ENCODE measurements at places on chromosomes 2 and 18. TPM values are rescaled to one million over a fixed set of nuclear protein-coding genes. Genes with fewer than 3 reads are reported as not detected.

CYP26B1 gene
- total RNA-seq, result 0.55 TPM

DTNA gene
- not detected for total RNA-seq

MAP3K19 gene
- total RNA-seq, result not detected

VSNL1 gene
- not detected for total RNA-seq

- no peak for DNase-seq
These were observed 73.8 kb upstream of the TXNDC2 start for GRCh38 chr18:9811978-9812377.

DNA sequence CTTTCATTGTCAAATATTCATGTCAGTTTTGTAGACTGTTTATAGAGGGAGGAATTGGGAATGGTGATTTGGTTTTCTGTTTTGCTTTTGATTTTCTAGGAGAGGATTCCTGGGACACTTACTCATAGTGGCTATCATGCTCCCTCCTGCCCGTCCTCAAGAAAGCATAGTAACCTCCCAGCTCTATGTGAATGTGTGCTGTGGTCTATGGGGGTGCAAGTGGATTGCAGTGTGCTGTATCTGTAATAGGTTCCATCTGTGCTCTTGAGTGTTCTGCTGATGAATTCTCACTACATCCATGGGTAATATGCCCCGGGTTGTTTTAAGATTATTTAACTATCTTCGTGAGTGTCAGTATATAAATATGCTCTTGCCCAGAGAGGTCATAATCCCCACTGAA is 811.3 kb downstream of the CNTNAP5 start:
- peak; percentile 28 for DNase-seq

DNA sequence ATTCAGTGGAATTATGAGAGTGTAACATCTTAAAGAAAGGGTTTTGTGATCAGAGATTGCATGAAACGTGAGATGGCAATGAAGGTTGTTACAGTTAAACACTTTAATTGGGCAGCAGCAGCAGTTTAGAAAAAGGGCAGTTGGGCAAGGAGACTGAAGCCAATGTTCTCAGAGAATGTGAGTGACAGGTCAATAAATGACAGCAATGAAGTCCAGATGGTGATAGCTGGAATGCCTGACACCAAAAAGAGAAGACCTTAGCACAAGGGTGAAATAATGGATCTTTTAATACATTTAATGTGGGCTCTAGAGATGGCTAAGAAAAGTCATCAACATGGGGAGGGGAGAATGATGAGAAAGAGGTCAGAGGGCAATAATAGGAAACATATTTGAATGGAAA is 89.4 kb upstream of the CDH7 start:
- no peak for DNase-seq

- DNase-seq, result no peak
These were observed 282.2 kb upstream of the SOX11 start for GRCh38 chr2:5409898-5410381.
